ENCODE measurements at places on chromosomes 3 and 15.

GRCh38 chr3:190554197-190554596 is 40.3 kb downstream of the IL1RAP start:
- DNase-seq, result no peak

DNA sequence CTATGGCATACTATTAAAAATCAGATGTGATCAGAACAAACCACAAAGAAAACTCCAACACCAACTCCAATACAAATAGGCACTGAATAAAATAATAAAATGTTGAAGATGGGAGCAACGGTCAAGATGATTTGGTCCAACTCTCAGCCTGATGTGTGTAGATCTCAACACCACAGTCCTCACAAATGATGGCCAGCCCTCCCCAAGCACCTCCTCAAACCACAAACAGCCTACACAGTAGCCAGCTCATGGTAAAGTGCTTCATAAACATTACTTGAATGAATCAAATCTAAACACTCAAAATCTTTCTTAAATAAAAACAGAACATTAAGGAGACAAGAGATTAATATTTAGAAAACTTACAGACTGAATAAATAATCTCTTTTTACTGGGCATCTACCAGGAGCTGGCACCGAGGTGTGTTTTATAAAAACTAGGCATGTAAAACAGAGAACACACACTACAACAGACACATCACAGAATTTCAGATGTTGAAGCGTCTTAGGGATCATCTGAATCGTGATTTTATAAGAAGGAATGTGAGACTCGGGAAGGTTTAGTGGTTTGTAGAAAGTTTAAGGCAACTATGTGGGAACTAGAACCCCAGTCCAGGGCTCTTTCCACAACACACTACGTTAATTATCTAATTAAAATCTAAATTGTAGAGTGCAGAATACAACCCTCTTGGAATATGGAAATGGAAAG is 102.4 kb downstream of the MYLK start:
- no peak for DNase-seq

DNA sequence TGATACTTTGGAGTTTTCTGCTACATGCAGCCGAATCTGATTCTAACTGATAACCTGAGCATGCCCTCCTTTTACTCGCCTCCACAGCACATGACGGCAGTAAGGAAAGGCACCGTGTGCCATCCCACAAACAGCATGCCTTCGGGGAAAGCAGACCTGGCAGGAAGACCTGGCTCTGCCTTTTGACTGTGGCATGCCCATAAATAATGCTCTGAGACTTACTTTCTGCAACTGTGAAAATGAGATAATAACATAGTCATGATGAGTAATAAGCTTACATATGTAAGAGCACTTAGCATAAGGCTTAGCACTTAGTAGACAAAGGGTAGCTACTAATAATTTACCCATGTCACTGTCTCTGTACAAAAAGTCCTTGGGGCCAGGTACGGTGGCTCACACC is 32.9 kb downstream of the MTHFS start:
- no peak for DNase-seq

DNA sequence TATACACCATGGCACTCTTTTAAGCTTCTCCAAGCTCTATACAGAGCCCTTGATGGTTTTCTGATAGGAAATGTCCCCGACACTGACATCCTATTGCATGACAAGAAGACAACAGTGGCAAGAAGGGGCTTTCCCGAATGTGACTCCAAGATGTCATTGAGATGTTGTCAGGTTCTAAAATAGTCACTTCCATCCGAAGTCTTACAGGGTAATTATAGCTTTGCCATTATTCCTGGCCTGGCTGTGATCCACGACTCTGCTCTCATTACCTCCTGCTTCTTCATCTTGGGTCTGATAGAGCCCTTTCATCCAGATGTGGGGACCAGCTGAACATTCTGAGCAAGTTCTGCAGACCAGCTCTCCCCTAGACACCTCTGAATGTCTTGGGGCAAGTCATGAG is 40.6 kb upstream of the ADAMTS9 start:
- DNase-seq, result no peak

GRCh38 chr3:50563867-50564266 is 3.7 kb downstream of the C3orf18 start:
- no peak for DNase-seq

GRCh38 chr3:13047296-13048165 is 25.7 kb downstream of the IQSEC1 start:
- DNase-seq, result no peak

GRCh38 chr15:39230205-39230907 is 350.5 kb upstream of the THBS1 start:
- no peak for DNase-seq

GRCh38 chr3:48695393-48695753 is 9.7 kb upstream of the NCKIPSD start:
- DNase-seq, result no peak

- no peak for DNase-seq
These were observed 229.9 kb downstream of the CHST2 start for GRCh38 chr3:143349455-143349854.

- no peak for DNase-seq
These were observed 18.2 kb downstream of the ABTB1 start for GRCh38 chr3:127690823-127691452.

DNA sequence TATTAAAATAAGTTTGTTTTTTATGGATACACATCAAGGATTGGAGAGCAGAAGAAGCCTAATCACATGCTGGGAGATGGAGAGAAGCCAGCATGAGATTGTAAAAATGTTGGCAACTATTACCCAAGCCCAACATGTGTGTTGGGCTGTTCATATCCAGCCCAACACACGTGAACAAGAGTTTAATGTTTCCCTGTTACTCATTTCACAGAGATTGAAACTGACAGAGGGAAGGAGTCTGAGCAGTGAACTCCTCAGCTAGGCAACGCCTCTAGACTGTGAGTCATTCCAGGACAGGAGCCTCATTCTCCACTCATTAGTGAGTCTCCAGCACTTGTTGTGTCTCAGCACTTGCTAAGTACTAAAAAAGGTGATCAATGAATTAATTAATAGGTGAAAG is 43.2 kb upstream of the CMSS1 start:
- DNase-seq, result no peak

DNA sequence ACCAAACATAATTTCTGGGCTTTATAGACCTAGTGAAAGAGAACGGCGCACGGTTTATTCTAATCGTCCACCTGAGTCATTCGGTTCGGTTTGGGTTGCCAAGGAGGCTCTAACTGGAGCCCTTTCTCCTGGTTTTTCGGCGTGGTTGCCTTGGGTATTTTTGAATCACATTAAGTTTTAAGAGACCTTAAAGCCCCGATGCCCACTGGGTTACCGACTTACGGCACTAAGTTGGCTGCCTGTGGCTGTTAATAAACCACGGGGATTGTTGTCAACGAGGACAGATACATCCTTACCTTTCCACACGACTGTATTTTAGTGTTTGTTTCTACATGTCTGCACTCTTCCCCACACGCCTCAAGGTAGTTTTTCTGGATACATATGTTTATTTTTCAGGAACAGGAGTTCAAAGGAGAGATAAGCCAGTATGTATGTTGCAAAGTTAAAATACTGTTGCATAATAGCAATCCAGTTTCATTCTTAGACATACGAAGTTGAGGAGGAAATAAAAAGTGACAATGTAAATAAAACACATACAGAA is 1.2 kb upstream of the ANP32A start:
- no peak for DNase-seq

DNA sequence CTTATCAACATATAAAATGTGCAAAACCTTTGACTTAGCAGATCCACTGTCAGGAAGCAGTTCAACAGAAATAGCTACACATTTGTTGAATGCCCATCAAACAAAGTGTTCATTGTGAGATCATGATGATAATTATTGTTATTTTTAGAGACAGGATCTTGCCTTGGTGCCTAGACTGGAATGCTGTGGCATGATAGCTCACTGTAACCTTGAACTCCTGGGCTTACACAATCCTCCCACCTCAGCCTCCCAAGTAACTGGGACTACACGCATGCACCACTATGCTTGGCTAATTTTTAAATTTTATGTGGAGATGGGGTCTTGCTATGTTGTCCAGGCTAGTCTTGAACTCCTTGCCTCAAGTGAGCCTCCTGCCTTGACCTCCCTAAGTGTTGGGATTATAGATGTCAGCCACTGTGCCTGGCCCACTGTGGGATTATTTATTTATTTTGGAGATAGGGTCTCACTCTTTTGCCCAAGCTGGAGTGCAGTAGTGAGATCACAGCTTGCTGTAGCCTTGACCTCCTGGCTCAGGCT is 8.8 kb downstream of the MAP2K5 start:
- DNase-seq, result no peak

GRCh38 chr3:13194285-13195209 is 121.3 kb upstream of the IQSEC1 start:
- DNase-seq, result no peak

Data from activated naive CD4-positive, alpha-beta T cell treated with anti-CD3 and anti-CD28 coated beads, Interleukin-2, amount 50 U/mL, for 72 hours (primary cell).